ENCODE measurements at places on chromosomes 7 and 10. TPM values are rescaled to one million over a fixed set of nuclear protein-coding genes. Genes with fewer than 3 reads are reported as not detected.

The SEC31B gene
- 36.4 TPM for total RNA-seq

GRCh38 chr10:132626761-132627665 is 89.4 kb downstream of the INPP5A start:
- no peak for DNase-seq

DNA sequence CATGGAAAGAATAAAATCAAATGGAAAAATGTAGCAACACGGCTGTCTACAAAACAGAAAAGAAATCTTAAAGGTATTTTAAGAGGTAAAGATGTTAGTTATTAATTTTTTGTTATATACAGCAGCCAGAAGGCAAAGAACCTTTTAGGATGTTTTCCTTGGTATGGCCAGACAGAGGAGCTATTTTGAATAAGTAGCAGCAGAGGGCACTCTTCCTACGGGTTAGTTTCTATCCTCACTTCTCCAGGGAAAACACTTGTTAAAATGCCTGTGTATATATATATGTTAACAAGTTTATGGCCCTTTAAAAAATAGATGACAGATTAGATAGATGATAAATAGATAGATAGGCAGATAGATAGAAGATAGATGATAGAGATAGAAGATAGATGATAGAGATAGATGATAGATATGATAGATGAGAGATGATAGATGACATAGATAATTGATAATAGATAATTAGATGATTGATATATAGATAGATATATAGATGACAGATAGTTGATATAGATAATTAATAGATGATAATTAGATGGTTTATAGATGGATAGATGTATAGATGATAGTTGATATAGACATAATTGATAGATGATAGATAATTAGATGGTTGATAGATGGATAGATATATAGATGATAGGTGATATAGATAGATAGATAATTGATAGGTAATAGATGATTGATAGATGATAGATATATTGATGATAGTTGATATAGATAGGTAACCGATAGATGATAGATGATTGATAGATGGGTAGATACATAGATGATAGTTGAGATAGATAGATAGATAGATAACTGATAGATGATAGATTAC is 57.8 kb upstream of the WIPF3 start:
- DNase-seq: no peak

DNA sequence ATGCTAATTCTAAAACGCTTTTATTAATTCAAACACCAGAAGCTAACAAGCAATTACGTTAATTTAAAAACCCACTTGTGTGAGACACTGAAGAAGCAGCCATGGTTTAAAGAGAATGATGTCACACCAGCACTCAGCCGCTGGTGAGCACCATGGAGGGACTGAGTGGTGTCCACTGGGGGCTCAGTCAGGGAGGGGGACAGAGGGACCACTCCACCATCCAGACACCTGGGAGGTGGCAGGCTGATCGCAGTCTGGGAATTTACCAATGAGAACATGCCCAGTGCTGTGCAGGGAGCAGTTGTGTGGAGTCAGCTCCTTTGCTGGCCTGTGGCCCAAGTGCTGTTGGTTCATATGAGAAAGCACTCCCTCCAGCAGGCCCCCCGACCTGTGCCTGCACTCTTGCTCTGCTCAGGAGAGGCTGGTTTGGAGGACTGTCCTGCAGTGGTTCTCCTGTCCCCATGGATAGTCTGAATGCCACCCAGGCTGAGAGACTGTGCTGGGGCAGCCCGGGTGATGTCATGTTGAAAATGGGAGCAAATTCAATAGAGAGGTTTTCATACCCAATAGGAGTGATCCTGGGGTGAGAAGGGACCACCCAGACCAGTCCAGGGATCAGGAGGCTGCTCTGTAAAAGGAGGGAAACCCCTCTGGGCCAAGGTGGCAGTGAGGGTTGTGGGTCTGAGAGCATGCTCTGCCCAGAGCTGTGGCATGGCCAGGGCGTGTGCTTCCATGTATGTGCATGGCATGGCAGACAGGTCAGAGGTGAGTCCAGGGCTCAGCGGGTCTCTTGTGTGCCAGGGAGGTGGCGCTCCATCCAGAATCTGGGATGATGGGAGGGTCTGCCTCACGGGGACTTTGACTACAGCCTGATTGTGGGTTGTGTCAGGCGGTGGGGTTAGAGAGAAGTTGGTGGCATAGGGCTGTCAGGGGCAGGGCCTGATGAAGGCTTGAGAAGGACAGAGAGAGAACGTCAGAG is 12.7 kb downstream of the ADCY1 start:
- no peak for DNase-seq

The AOAH gene
- total RNA-seq: 4.7 TPM

The PIK3CG gene
- total RNA-seq: 44.8 TPM

The SYT15B gene
- not detected for total RNA-seq

DNA sequence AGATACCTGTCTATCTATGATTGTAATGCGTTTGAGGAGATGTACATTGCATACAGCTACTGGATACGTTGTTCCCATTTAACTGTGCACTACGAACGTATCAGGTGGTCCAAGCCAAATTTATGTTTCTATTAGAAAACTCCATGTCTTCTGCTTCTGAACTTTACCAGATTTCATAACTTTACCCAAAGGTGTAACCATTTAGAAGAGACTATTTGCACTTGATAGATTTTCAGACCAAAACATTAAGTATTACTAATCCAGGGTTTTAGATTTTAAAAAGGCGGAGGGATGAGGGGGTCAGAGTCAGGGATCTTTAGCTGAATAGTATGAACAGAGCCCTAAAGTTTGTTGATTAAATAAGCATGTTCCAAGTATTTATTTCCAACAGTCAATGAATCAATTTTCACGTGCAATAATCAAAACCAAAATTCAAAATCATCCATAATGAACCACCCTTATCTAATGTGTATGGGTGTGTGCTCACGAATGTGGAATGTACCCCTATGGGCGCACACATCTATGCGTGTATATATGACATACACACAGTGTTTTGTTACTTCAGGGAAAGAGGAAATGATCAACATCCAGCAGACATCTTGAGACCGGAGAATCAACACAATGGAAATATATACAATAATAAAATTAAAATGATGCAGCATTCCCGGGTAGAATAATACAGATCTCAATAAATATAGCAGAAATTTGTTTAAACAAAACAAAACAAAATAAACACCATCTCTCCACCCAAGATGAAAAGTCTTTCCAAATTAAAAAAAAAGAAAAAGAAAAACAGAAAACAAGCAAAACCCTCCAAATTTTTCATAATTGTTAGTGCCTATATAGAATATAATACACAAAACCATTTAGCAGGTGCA is 3.4 kb downstream of the FEZF1 start:
- no peak for DNase-seq

GRCh38 chr10:93559490-93559889 is 7.0 kb upstream of the FFAR4 start:
- DNase-seq: no peak

The ACHE gene
- 0.24 TPM for total RNA-seq

The CLRN3 gene
- total RNA-seq: not detected

DNA sequence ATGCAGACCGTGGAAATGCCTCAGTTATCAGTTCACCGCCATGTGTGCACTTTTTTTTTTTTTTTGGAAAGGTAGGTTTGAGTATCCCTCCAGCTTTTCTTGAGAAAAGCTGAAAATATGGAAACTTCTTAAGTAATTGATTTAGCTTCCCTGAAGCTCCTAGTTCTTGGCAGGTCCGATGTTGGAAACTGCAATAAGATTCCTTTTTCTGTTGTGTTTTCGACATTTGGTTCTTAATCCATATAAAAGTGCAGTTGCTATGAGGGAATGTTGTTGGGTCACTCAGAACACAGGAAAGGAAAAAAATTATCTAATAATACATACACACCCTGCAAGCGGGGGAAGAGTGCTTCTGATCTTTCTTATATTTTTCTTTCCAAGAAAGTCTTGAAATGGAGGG is 665.2 kb downstream of the INHBA start:
- DNase-seq: no peak

- no peak for DNase-seq
Observed at GRCh38 chr10:50629495-50630122, 5.9 kb upstream of the SGMS1 start.

- no peak for DNase-seq
Observed at GRCh38 chr7:79734181-79734580, 280.7 kb upstream of the MAGI2 start.

DNA sequence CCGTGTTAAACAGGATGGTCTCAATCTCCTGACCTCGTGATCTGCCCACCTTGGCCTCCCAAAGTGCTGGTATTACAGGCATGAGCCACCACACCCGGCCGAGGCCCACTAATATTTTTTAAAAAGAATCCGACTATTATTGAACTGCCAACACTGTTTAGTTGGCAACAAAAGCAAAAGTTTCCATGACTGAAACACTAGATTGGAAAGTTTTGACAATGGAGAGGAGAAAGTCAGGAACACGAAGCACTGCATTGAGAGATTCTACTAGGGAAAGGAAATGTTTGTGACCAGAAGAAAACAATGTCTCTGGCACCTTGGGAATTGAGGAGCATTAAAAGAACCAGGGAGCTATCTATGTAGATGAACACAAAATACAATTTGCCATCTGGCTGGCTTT is 13.7 kb upstream of the PPP1R9A start:
- DNase-seq: no peak

The GRID2IP gene
- total RNA-seq: 1.7 TPM

DNA sequence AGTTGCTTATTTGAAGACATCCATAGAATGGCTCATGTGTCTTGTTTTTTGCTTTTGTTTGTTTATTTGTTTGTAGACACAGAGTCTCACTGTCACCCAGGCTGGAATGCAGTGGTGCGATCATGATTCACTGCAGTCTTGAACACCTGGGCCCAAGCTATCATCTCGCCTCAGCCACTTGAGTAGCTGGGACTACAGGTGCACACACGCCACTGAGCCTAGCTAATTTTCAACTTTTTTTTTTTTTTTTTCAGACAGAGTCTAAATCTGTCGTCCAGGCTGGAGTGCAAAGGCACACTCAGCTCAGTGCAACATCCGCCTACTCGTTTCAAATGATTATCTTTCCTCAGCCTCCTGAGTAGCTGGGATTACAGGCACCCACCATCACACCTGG is 83.3 kb upstream of the KLF6 start:
- peak; percentile 32 for DNase-seq

DNA sequence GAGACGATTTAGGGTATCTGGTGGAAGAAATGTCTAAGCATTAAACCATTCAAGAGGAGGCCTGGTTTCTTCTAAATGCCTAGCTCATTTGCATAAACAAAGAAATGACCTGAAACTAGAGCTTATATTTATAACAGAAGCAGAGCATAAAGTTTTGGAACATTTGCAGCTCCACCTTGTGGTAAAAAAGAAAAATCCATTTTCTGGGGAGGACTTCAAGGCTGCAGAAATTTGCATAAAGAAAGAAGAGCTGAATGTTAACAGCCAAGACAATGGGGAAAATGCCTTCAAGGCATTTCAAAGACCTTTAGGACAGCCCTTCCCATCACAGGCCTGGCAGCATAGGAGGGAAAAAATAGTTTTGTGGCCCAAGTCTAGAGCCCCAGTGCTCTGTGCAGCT is 362.0 kb downstream of the ZNF248 start:
- DNase-seq: no peak

GRCh38 chr10:94902570-94902969 is 35.9 kb upstream of the CYP2C9 start:
- no peak for DNase-seq

- no peak for DNase-seq
Observed at GRCh38 chr7:53281312-53281711, 245.9 kb downstream of the POM121L12 start.

DNA sequence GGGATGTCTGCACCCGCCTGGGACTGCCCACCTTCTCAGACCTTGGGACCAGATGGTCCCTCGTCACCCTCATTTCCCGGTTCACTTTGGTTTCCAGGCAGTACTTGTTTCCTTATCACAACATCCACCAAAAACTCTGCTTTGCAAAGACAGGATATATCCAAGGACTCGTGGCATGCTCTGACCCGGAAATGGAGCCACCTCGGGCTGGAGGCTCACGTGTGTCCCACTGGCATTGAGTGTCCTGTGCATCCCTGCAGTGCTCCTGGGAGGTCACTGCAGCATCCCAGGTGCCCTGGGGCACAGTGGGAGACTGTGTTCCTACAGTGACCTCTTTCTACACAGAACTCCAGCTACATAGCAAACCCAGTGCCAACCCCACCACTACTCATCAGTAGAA is 611.9 kb upstream of the FOXK1 start:
- no peak for DNase-seq

DNA sequence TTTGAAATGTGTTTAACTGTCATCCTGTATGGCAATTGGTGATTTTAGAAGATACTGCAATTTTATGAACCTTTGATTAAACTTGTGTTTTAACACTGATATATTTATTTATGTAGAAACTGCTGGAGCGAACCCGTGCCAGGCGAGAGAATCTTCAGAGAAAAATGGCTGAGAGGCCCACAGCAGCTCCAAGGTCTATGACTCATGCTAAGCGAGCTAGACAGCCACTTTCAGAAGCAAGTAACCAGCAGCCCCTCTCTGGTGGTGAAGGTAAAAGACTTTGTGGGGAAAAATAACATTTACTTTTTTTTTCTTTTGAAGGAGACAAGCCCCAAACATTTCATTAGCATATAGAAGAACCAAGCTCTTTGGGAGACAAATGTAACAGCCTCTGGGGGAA is 6.5 kb downstream of the ANLN start:
- no peak for DNase-seq

DNA sequence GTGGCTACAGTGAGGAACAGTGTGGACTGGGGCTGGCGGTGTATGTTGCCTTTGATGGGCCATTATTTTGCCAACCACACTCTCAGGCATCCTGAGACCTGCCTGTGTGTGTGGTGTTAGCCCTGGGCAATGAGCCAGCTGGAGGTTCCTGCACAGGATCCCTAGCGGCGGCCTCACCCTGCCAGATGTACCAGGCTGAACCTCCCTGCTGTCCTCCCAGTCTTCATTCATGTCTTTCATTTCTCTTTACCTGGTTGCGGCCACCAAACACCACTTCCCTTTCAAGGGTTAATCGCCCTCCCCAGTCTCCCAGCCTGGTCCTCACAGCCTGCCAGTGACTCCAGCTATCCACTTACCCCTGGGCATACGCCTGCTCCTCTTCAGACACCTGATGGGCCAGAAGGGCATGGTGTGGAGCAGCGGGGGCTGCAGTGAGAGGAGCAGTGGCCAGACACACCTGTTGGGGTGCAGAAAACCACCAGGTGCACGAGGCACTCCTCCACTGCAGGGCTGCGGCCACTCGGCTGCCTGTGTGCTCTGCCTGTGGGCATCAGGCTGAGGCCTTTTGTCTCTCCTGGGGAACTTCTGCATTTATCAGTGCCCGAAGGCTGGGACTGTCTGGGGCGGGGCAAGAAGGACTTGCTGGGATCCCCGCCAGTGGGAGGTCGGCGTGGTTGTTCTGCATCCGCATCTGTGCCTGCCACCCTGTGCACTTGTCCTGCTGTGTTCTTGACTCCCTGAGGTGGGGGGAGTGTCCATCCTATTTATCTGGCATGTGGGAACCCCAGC is 111.6 kb downstream of the ARHGAP22 start:
- DNase-seq: no peak

DNA sequence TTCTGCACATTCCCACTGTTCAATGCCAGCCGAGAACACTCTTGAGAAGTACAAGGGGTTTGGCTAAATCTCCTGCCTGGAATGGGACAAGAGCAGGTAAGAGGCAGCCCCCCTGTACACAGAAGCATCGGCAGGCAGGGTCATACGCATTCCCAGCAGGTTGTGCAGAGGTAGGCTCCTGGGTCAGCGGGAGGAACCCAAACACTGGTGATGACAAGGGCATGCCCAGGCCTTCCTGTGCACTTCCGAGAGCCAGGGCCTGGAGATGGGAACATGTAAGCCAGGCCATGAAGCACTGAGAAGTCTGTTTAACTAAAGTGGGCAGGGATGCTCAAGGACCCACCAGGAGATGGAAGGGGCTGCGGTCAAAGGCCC is 130.3 kb upstream of the CHST15 start:
- no peak for DNase-seq

- DNase-seq: no peak
Observed at GRCh38 chr10:69567920-69568319, 5.3 kb downstream of the NEUROG3 start.

GRCh38 chr7:92276460-92276864 is 30.7 kb downstream of the ANKIB1 start:
- DNase-seq: peak; percentile 10

Data from B cell (primary cell).